ENCODE measurements at places on chromosomes 3 and 15. TPM values are rescaled to one million over a fixed set of nuclear protein-coding genes. Genes with fewer than 3 reads are reported as not detected.

GRCh38 chr3:5305684-5305989, 118.1 kb downstream of the EDEM1 start:
- DNase-seq, result no peak

- DNase-seq, result no peak
These were observed 3.0 kb upstream of the VIPR1 start for GRCh38 chr3:42499478-42499871.

DNA sequence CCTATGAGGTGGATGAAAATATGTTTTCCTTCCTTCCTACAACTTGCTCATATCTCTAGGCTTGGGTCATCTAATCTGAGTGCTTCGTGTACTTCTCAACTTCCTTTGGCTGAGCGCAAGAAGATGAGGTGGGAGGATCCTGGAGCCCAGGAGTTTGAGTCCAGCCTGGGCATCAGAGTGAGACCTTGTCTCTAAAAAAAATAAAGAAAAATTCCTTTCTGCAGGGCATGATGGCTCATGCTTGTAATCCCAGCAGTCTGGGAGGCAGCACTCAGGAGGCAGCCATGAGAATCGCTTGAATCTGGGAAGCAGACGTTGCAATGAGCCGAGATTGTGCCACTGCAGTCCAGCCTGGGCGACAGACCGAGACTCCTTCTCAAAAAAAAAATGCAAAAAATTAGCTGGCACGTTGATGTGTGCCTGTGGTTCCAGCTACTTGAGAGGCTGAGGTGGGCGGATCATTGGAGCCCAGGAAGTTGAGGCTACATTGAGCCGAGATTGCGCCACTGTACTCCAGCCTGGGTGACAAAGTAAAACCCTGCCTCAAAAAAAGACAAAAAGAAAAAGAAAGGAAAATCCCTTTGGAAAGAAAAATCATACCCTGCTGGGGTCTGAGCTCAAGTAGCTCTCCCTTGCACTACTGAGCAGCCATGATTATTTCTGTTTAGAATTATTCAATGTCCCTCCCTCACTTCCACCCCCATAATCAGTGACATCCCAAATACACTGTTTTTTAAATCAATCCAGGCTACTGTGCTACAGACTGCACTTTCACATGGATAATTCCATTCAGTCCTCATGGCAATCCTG, 28.0 kb upstream of the RAB11A start:
- DNase-seq, result peak; percentile 66

DNA sequence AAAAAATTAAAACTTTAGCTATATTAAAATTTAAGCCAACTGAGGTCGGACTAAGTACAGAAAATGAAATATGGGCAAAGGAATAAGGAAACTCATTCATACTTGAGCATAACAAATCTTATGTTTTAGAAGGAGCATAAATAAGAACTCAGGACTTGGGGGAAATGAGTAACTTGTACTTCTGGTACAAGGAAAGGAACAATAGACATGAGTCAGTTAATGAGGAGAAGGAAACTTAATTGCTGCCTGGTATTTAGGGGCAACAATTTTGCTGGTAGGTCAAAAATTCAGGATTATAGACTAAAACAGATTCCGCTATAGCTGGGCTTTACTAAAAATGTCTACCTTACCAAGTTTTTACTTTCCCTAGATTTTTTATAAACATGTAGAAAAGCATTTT, 113.1 kb downstream of the MYO5A start:
- no peak for DNase-seq

DNA sequence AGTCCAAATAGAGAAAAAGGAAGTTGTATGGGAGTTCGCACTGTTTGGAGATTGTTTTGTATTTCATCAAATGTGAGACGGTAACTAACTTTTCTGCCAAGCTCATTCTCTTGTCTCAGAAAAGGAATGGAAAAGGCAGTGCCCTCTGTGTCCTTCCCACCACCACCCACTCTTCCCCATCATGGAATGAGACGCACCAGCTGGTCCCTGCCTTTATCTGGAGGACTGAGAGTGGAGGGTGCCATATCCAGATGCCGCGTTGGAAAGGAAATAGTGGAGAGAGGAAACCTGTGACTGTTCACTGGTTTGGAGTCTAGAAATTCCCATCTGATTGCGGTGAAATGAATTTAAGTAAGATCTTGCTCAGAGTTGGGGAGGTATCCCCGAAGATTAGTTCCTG, 3.7 kb upstream of the CCK start:
- no peak for DNase-seq

- no peak for DNase-seq
These were observed 159.2 kb upstream of the SLC24A5 start for GRCh38 chr15:47961401-47962090.

DNA sequence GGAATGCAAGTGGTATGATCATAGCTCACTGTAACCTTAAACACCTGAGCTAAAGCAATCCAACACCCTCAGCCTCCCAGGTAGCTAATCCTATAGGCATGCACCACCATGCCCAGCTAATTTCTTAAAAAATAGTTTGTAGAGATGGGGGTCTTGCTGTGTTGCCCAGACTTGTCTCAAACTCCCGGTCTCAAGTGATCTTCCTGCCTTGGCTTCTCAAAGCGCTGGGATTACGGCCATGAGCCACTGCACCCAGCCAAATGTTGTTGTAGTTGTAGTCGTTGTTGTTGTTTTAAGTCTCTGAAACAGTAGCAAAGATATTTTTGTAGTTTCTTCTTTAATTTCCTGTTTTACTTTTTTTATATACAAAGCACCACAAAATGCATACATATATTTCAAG, 616.6 kb downstream of the NAALADL2 start:
- DNase-seq, result no peak

- DNase-seq, result no peak
These were observed 44.2 kb downstream of the WNT5A start for GRCh38 chr3:55442861-55443260.

DNA sequence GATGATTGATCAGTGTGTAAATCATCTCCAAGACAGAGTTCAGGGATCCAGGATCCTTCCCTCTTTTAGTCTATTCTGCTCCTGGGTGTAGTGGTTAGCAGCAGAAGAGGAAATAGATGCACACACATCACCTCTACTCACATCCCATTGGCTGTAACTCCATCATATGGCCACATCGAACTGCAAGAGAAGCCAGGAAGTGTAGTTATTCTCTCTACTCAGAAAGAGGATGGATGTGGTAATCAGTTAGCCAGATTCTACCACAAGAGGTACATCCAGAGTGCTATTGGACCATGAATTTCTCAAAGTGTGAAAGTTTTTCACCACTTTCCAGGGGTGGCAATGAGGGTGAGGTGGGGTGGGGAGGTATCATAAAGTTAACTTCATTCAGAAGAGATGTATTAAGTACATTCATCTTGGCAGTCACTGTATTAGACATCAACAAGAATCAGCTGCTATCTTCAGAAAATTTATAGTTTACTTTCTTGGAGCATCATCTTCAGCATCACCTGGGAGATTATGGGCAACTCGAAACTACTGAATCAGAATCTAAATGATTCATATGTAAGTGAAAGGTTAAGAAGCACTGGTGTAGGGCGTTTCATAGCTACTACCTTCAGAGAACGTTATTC, 60.6 kb upstream of the GAP43 start:
- DNase-seq, result no peak

The RTP1 gene
- total RNA-seq, result not detected

The GPR176 gene
- total RNA-seq, result 307 TPM

- DNase-seq, result peak; percentile 72
These were observed 1.5 kb upstream of the SKIL start for GRCh38 chr3:170355738-170356595.

DNA sequence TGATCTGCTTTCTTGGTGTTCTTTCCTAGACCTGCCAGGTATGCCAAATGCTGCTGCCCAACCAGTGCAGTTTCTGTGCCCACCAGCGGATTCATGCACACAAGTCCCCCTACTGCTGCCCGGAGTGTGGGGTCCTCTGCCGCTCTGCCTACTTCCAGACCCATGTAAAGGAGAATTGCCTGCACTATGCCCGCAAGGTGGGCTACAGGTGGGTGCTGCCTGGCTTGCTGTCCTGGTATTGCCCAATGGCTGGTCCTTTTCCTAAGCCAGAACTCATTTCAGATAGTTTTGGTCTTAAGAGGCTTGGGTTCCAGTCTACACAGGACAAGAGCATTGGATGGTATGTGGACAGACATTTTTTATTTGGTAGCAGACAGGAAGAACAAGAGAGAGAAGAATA, 26.5 kb upstream of the ALPK3 start:
- no peak for DNase-seq

DNA sequence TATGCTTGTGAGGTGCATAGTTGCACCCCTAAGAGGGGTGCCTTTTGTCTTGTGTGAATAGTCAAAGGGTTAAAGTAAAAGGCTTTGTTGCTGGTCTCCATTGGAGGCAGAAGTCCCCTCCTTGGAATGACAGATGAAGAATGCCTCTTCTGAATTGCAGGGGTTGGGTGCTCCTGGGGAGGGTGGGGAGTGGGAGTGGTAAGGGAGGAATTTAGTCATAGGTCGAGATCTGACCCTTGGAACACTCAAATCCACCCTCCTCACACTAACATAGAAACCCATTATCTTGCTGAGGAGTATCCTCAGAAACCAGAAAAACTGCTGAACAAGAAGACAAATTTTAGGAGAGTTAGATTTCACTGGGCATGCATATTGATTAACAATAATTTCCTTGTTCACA, 4.7 kb downstream of the CTXND1 start:
- DNase-seq, result no peak

- no peak for DNase-seq
These were observed 161.9 kb downstream of the WNT7A start for GRCh38 chr3:13718000-13718399.

GRCh38 chr3:10467904-10468612, 37.3 kb downstream of the ATP2B2 start:
- DNase-seq, result no peak

The BFSP2 gene
- total RNA-seq, result not detected

The GRAMD1C gene
- total RNA-seq, result 19.9 TPM

The GATA2 gene
- total RNA-seq, result 28.6 TPM
